ENCODE measurements at places on chromosomes 1 and 21.

- DNase-seq = no peak
Measured at GRCh38 chr1:79193211-79194079, 186.9 kb upstream of the ADGRL4 start.

DNA sequence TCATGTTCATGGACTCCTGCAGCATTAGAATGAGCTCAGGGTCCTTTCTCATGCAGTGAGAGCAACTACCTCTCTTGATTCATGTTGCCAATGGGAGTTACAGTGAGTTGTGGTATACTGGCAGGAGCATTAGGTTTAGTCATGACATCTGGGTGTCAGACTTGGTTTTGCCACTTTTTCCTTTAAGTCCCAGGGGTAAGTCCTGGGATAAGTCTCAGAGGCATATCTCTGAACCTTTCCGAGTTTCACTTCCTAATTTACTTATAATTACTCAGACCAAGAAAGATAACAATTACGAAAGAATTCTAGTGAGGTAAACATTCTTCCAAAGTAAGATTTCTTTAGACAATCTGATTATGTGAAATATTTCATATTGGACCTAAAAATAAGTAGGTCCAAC, 606.0 kb downstream of the SMYD3 start:
- DNase-seq = no peak

DNA sequence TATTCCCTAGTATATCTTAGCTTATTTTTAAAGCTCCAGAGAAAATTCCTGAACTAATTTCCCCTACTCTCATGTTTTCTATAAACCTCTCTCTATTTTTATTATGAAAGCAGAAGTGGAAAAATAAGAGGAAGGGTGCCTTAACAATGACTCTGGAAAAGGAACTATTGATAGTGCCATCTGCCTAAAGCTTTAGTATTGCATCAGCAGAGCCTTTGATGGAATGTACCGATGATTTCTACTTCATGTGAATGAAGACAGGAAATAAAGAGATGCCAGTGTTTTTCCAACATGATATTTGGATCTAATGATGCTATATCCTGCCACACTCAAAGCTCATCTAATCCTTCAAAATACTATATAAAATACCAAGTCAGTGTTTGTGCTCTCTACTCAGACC, 35.1 kb downstream of the TNFSF18 start:
- DNase-seq = peak; percentile 80

- no peak for DNase-seq
Measured at GRCh38 chr1:186708694-186709097, 28.5 kb upstream of the PTGS2 start.

DNA sequence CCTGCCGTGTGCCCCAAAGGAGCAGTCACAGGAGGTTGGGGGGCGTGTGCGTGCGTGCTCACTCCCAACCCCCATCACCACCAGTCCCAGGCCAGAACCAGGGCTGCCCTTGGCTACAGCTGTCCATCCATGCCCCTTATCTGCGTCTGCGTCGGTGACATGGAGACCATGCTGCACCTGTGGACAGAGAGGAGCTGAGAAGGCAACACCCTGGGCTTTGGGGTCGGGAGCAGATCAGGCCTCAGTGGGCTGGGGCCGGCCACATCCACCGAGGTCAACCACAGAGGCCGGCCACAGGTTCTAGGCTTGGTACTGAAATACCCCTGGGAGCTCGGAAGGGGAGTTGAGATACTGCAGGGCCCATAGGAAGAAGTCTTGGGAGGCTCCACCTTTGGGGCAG, 23.5 kb downstream of the COL6A1 start:
- DNase-seq = no peak

DNA sequence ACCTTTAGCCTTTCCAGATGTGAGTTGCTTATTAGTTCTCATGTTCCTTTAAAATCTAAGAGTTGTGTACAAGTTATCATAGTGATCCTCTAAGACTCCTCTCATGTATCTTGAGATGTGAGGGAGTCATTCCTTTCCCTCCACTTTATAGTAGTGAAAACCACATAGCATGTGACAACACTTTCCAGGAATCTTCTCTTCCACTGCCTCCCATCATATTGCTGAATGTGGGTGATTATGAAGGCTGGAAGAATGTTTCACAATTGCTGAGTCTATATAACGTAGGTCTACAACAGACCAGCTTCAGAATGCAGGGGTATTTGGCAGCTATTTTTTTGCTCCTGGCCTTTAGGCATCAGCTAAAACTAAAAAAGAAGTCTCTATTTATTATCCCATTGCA, 44.7 kb upstream of the LRRC7 start:
- no peak for DNase-seq

DNA sequence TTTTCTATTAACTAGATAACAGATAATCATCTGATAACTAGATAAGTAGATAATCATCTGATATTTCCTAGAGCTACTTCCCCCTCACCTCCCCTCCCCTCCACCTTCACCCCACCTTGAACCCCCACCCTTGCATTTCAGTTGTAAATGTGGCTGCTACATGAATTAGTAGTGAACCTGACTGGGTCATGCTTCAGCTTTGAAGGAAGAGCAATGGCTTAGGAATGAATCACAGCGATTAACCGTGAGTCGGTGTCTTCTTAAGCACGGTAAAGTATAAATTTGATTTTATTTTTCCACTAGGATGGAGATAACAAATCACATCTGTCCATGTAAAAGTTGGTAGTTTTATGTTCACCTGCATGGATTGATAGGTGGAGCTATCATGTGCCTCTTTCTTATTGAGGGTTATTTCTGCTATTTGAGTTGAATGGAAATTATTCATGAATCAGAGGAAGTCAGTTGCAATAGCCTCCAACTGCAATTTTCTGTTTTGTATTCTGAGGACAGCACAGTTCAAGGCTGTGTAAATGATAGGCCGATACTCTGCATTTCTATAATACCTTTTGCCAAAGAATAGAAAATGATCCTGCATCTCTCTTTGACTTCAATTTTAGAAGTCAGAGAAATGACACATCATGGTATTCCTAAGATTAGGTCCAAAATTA, 235.0 kb downstream of the PTGER3 start:
- DNase-seq = no peak

DNA sequence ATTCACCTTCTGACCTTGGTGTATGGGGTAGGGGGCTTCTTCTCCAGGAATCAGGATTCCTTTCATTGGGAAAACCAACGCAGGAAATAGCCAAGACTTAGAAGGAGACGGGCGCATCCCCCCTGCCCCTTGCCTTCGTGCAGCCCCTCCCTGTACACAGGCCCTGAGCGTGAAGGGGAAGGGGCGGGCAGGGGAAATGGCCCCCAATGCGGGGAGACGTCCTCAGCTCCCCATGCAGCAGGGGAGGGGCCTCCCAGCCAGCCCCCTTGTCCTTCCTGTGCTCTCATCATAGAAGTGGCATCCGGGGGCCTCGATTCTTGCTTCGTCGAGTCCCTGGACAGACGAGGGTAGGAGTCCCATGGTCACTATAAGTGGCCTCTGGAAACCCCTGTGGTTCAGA, 116.9 kb downstream of the AJAP1 start:
- no peak for DNase-seq
